Lung (tissue), 17 donors: ENCODE measurements at places on chromosomes 7 and 10. TPM values are rescaled to one million over a fixed set of nuclear protein-coding genes. Genes with fewer than 3 reads are reported as not detected.
A peak's percentile ranks its signal among the peaks of the same experiment; 100 is the strongest.

DNA sequence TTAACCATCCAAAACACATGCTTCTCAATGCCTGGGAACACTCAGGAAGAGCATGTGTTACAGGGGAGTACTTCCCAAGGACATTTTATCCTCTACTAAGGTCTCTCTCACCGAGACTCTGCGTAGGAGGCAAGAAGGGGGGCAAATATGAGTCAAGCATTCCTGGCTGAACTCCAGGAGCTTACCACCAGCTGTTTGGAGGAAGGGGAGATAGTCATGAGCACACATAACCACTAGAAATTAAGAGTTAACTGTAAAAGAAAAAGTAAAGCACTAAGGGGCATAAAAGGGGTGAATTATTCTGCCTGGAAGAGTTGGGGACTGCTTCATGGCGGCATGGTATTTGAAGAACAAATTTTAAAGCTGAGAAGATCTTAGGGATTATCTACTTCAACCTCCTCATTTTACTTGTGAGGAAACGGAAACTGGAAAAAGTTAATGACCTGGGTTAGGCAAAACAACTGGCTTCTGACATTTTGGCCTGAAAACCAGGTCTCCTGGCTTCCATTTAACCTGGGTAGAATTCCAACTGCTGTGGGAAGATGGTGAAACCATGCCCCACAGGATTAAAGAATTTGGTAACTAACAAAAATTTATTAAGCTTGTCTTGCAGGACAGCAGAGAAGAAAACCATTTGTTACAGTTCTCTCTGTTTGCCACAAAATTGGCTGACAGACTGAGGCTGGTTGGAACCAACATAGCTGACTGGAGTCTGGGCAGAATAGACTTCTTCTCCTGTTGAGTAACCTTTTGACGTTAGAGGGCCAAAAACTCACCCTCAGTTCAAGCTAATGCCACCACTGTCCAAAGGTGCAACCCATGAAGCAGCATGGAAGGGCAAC lies 85.5 kb downstream of the SLC25A13 start:
- peaks cover 2% of the 10 kb centered on the region for H3K4me1 ChIP-seq
- H3K4me3 ChIP-seq, result no peak overlapping the region
- peak overlapping the region; percentile 30 for H3K27ac ChIP-seq

DNA sequence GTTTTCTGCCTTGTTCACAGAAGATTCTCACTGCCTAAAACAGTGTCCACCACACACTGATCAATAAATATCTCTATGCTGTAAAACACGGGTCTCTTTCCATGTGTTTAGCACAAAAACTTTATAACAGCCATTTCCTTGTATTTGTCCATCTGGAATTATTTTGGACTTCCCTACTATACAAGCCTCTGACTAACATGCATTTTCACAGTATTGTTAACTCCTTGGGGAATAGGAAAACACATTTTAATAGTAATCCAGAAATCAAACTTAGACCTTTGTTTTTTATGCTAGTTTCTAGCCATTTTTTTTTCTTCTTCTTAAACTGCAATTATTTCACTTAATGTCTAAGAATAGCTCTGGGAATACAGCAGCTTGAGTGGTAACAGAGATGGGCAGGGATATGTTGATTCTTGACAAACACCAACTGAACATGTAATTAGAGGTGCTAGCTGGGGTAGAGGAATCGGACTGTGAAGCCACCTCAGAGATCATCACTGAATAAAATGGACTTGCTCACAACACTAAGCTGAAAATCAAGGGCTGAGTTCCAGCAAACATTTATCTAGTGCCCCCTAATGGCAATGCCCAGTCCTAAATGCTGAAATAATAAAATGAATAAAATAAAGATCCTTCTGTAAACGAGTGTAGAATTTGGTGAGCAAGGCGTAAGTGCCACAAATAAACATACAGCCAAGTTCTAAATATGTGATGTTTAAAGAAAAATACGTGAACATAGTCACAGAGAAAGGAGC lies 593.1 kb downstream of the SORCS1 start:
- peaks cover 5% of the 10 kb centered on the region for H3K4me1 ChIP-seq
- peak; percentile 59 for DNase-seq

- DNase-seq, result peak; percentile 82
- H3K27ac ChIP-seq, result no peak overlapping the region
- no peaks in the 10 kb centered on the region for H3K4me1 ChIP-seq
- H3K4me3 ChIP-seq, result no peak overlapping the region
- no peaks in the 10 kb centered on the region for H3K27me3 ChIP-seq
Measured at GRCh38 chr10:77111611-77112550, 525.7 kb downstream of the KCNMA1 start.

- H3K4me3 ChIP-seq, result no peak overlapping the region
- no peak for DNase-seq
- no peaks in the 10 kb centered on the region for H3K27me3 ChIP-seq
- H3K4me1 ChIP-seq, result no peaks in the 10 kb centered on the region
Measured at GRCh38 chr7:96495751-96496216, 173.9 kb upstream of the SLC25A13 start.

- H3K4me3 ChIP-seq, result no peak overlapping the region
- H3K36me3 ChIP-seq, result peaks cover 10% of the 10 kb centered on the region
- DNase-seq, result no peak
- peaks cover 9% of the 10 kb centered on the region for H3K4me1 ChIP-seq
- no peaks in the 10 kb centered on the region for H3K27me3 ChIP-seq
- H3K27ac ChIP-seq, result no peak overlapping the region
Measured at GRCh38 chr10:59847888-59848287, 58.5 kb downstream of the CCDC6 start.

- H3K27me3 ChIP-seq, result no peaks in the 10 kb centered on the region
- no peaks in the 10 kb centered on the region for H3K36me3 ChIP-seq
Measured at GRCh38 chr7:122864016-122864415, 22.2 kb downstream of the CADPS2 start.

- no peak overlapping the region for H3K27ac ChIP-seq
- no peak for DNase-seq
- no peaks in the 10 kb centered on the region for H3K4me1 ChIP-seq
Measured at GRCh38 chr7:64626557-64626956, 39.4 kb upstream of the ZNF107 start.

DNA sequence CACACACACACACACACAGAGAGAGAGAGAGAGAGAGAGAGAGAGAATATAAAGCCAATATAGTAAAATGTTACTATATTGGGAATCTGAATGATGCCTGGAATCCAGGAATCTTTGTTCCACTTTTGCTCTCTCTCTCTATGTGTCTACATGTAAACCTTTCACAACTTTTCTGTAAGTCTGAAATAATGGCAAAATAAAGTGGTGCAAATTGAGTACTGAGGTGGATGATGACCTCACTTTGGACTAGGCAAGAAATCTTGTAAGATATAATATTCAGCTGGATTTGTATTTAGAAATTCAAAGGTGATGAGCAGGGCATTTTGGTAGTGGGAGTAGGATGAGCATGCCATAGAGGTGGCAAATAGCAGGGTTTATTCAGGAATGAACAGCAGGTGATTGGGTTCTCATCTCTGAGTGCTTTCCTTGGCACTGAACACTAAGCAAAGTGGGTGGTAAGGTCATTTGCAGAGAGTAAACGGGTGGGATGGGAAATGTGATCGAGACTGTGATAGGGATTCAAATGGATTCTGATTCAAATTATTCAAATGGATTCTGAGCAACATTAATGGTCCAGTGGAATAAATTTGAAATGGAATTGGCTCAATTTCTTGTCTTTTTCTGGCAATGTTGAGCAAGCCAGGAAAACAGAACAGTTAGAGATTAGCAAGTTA lies 9.7 kb upstream of the ANLN start:
- no peaks in the 10 kb centered on the region for H3K36me3 ChIP-seq
- no peak overlapping the region for H3K27ac ChIP-seq
- DNase-seq, result no peak
- no peak overlapping the region for H3K4me3 ChIP-seq
- H3K4me1 ChIP-seq, result no peaks in the 10 kb centered on the region

- no peak overlapping the region for H3K27ac ChIP-seq
- DNase-seq, result no peak
- no peaks in the 10 kb centered on the region for H3K27me3 ChIP-seq
- no peak overlapping the region for H3K4me3 ChIP-seq
Measured at GRCh38 chr7:82624965-82625364, 181.4 kb upstream of the CACNA2D1 start.

GRCh38 chr10:72065439-72066025 lies 22.8 kb downstream of the SPOCK2 start:
- H3K4me3 ChIP-seq, result no peak overlapping the region
- H3K4me1 ChIP-seq, result peaks cover 2% of the 10 kb centered on the region
- no peaks in the 10 kb centered on the region for H3K36me3 ChIP-seq

DNA sequence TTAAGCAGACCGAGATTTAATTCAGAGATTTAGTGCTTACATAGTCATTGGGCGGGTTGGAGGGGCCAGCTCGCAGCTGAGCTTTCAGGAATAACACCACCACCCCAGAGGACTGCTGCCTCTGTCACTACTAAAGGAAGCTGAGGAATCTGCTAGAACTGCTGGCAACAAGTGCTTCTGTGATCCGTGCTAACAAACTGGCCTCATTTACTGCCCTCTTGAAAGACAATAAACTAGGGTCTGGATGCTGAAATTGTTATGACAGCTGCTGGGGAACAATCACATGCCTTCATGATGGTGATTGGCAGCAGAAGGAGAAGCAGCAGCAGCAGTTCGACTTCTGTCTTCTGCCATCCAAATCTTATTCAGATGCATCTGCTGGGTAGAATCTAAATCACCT lies 285.5 kb upstream of the TAC1 start:
- H3K4me3 ChIP-seq, result no peak overlapping the region
- no peaks in the 10 kb centered on the region for H3K36me3 ChIP-seq
- no peak overlapping the region for H3K27ac ChIP-seq
- DNase-seq, result no peak
- H3K4me1 ChIP-seq, result no peaks in the 10 kb centered on the region

- no peak overlapping the region for H3K4me3 ChIP-seq
- DNase-seq, result peak; percentile 16
- no peaks in the 10 kb centered on the region for H3K36me3 ChIP-seq
Measured at GRCh38 chr10:22339761-22340328, 5.5 kb upstream of the SPAG6 start.

- DNase-seq, result no peak
- no peaks in the 10 kb centered on the region for H3K27me3 ChIP-seq
- no peak overlapping the region for H3K27ac ChIP-seq
- H3K36me3 ChIP-seq, result no peaks in the 10 kb centered on the region
Measured at GRCh38 chr7:34844936-34845665, 187.1 kb downstream of the NPSR1 start.

- no peaks in the 10 kb centered on the region for H3K4me1 ChIP-seq
- H3K36me3 ChIP-seq, result no peaks in the 10 kb centered on the region
Measured at GRCh38 chr10:7580520-7580919, 86.2 kb downstream of the ITIH5 start.

DNA sequence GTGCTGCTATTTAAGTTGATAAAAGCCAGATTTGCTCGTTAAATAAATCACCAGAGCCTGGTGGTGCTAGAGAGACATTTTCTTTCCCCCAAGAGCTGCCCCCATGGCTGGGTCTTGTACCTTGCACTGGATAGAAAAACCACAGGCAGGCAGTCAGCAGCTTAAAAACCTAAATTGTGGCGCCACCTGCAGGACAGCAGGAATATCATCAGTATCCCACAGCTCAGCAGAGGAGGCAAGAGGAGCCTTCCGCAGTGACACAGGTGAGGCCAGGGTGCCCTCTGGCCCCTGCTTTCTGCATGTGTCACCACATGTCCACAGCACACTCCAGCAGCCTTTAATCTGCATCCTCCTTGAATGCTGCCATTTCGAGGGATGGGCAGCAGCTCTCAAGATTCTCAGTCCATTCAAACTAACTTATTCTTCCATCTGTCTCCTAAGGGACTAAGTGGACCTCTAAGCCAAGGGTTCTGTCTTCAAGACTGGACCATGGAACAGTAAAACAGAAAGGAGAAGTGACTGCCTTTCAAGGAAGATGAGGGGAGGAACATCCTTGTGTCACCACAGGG lies 4.5 kb upstream of the PLXNA4 start:
- no peak overlapping the region for H3K4me3 ChIP-seq
- H3K36me3 ChIP-seq, result no peaks in the 10 kb centered on the region
- no peaks in the 10 kb centered on the region for H3K4me1 ChIP-seq
- peaks cover 4% of the 10 kb centered on the region for H3K27me3 ChIP-seq
- no peak overlapping the region for H3K27ac ChIP-seq

DNA sequence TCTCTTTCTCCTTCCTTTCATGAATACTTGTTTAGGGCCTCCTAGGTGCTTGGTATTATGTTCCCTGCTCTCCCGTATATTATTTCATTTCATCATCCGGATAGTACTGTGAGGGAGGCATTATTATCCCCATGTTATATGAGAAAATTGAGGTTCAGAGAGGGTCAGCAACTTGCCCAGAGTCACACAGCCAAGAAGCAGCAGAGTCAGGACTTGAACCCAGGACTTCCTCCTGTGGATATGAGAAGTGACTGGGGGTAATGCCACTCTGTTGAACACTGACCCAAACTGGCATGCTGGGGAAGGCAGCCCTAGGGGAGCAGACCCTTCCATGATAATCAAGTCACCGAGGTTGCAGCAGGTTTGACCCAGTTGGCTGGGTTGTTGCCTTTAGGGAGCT lies 8.2 kb upstream of the SFRP5 start:
- no peaks in the 10 kb centered on the region for H3K27me3 ChIP-seq
- peaks cover 12% of the 10 kb centered on the region for H3K4me1 ChIP-seq
- H3K27ac ChIP-seq, result no peak overlapping the region

DNA sequence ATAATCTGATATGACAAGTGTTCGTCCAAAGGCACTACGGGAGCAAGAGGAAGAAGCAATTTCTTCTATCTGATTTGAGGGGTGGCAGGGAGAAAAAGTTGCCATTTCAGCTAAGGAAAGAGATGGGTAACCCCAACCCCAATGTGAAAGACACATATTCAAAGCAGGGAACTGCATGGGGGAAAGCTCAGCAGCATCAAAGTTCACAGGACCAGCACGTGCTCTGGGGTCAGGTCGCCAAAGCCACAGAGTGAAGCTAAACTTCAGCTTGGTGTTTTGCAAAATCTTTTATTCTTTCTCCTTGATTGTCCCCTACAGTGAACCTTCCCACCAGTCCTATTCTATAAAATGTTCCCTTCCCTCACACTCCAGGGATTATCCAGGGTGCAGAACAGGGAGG lies 112.8 kb upstream of the PPP2R2D start:
- H3K4me1 ChIP-seq, result no peaks in the 10 kb centered on the region
- no peak for DNase-seq
- H3K27me3 ChIP-seq, result no peaks in the 10 kb centered on the region
- H3K36me3 ChIP-seq, result no peaks in the 10 kb centered on the region

The ASB4 gene
- 3.3 TPM for total RNA-seq

The IL6 gene
- total RNA-seq, result 5.5 TPM

The CELF2 gene
- total RNA-seq, result 91.1 TPM

The DMBT1 gene
- 337 TPM for total RNA-seq

The MSMB gene
- total RNA-seq, result 0.64 TPM

The GDF10 gene
- total RNA-seq, result 30.3 TPM

The NRG3 gene
- 2.0 TPM for total RNA-seq

The SLC18A2 gene
- 0.71 TPM for total RNA-seq

The FGL2 gene
- total RNA-seq, result 16.8 TPM

The KCP gene
- 3.9 TPM for total RNA-seq

The CALHM3 gene
- not detected for total RNA-seq
